Renal cortical epithelial cell (primary cell): ENCODE measurements at places on chromosomes 1 and 21. TPM values are rescaled to one million over a fixed set of nuclear protein-coding genes. Genes with fewer than 3 reads are reported as not detected.

GRCh38 chr1:226360106-226360746 lies 47.7 kb downstream of the PARP1 start:
- DNase-seq, result no peak

DNA sequence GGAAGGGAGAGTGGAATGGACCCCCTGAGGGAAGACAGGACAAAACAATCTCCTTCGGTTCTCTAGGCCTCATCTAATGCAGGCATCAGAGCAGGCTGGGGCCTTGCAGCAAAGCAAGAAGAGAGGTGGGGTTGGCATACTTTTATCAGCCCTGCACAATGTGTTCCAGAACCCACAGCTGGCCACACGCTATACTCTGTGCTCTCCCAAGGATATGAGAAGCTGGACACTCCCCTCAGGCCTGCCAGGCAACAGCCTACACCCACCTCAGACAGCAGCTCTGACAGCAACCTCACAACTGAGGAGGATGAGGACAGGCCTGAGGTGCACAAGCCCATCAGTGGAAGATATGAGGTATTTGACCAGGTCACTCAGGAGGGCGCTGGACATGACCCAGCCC lies 27.3 kb downstream of the LY9 start:
- DNase-seq, result no peak

DNA sequence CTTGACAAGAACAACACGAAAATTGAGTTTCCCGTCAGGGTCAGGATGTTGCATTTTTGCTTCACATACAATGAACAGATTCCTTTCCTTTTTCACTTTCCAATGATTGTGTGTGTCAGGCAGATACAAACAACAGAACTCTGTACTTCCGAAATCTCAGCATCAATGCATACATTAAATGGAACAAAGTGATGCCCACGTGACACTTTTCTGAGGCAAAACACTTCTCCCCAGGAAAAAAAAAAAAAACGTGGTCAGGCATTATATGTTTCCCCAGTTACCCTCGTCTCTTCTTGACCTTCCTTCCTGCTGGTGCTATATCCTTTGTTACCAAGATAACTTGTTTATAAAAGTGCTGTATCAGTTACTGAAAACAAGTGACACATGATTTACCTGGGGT lies 181.8 kb downstream of the ZNF281 start:
- DNase-seq, result no peak

- DNase-seq, result no peak
These were observed 284.1 kb downstream of the BACH1 start for GRCh38 chr21:29582855-29583254.

GRCh38 chr1:246302711-246303317 lies 204.3 kb downstream of the SMYD3 start:
- DNase-seq, result peak; percentile 7

GRCh38 chr1:42960566-42961311 lies 2.1 kb upstream of the SLC2A1 start:
- DNase-seq, result no peak

DNA sequence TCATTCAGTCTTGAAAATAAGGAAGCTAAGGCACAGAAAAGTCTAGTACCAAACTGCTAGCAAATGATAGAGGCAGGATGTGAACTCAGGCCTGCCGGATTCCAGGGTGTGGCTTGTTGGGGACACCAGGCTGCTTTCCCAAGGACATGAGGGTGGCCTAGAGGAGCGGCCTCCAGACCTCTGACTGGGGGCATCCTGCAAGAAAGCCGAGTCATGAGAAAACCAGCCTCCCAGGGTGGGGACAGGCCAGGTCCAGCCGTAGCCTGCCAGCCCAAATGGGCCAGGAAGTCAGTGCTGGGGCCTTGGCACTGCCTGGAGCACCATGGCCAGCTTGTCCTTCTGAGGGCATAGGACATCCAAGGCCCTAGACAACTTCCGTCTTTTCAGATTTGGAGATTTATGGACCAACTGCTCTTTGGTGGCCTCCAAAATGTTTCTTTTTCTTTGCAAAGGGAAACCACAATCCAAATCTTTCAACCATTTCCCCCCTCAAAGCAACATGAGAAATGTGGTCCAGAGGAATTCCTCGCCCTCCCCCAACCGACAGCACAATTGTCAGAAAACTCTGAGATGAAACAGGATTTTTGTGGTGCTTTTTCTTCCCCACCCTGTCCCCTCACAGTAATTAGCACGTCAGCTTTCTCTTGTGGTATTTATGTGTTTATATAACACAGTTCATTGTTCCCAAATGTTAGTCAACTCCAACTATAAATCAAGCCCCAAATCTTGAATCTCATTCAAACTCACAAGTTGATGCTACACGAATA lies 212.3 kb downstream of the KAZN start:
- no peak for DNase-seq

- DNase-seq, result no peak
These were observed 54.2 kb downstream of the JAK1 start for GRCh38 chr1:64912191-64912590.

- DNase-seq, result no peak
These were observed 28.0 kb downstream of the SLC37A1 start for GRCh38 chr21:42541618-42542017.

DNA sequence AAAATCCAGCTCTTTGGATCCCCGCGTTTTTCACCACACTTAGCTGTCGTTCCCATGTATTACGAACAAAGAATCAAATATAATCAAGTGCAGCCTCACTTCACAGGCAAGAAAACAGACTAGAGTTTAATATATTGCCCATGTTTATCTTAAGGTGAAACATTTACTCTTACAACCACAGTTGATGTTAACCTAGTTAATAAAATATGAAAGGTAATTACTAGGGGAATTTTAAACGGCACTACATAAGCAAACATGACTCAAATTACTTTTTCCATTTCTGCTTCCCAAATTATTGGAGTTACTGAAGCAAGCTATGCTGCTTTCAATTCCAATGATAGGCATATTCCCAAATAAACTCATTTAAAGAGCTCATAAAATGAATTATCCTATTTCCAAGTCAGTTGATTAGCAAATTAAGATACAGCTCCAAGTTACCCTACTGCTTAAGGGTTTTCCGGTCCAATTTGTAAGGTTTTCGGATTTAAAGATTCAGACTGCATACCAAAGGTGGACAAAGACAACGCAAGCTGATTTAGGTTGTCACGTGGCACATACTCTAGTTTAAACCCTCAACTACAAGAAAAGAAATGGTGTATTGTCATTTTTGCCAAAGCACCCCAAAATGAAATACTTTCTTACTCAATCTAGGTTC lies 5.9 kb downstream of the COX20 start:
- peak; percentile 89 for DNase-seq

- no peak for DNase-seq
These were observed 349.5 kb upstream of the VAMP3 start for GRCh38 chr1:7421471-7422075.

DNA sequence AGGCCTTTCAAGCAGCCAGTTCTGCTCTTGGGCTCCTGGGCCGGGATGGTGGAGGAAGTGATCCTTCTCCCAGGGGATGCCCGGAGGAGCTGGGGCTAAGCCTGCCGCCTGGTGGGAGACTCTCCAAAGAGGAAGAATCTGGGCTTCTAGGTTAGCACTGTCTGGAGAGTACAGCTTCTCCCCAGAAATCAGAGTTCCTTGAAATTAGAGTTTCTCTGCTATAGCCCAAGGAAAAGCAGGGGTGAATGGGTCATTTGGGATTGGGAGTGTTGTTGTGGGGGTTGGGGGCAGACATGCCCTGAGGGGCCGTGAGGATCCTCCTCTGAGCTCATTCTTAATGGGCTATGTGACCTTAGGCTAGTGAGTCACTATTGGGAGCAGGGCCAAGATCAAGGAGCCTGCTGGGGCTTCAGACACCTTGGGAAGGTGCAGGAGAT lies 6.5 kb downstream of the LGR6 start:
- DNase-seq, result peak; percentile 61

GRCh38 chr1:226535666-226536065 lies 12.9 kb upstream of the STUM start:
- no peak for DNase-seq

DNA sequence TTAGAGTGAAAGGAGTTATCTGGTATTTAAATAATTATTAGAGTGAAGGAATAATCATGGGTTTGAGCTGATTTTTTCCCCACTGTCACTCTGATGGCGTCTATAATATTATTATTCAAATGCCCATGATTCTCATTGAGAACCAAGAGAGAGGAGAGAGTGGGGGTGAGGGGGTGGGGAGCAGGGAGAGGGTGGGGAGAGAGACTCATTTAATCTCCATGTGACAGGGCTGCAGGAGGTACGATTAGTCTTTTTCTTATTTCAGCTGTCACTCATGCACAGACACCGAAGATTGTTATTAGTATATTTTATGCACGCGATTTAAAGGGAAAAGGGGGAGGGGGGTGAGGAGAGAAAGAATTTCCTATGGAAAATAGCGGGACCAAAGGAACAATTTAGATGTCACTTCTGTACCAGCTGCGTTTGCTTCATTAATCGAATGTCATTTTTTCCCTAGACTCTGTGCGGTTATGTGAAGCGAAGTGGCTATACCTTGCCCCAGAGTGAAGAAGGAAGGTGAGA lies 19.9 kb downstream of the PLXNA2 start:
- no peak for DNase-seq

DNA sequence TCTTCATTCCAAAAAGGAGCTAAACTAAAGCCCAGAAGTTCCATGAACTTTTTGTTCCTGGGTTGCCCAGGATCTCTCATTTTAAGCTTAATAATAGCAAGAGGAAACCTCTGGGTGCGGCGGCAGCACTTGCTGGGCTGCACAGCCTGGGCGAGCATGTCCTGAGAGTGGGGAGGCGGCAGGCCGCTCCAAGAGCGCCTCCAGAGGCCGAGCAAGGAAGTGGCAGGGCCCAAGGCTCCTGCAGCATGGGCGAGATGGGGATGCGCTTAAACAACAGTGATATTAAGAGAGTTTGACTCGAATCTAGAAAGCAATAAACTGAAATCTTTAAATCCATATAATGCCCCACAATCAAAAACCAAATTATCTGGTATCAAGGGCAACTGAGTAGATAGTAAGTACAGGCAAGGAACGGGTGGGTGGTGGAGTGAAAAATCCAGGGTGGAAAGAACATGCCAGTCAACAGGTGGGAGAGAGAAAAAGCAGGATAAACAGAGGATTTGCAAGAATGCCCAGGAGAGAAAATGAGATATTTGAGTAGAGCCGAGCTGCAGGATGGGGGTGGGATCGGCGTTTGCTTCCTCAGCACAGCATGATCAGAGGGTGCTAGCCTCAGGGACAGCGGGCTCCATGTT lies 14.1 kb upstream of the TNR start:
- peak; percentile 2 for DNase-seq

SPRR2B gene
- not detected in 2 replicates for total RNA-seq

DSCAM gene
- total RNA-seq, result not detected in 2 replicates

CYP4Z1 gene
- not detected in 2 replicates for total RNA-seq

PRDM16 gene
- total RNA-seq, result 0.94 TPM in 1 of 2 replicates, not detected in the other

SHE gene
- total RNA-seq, result 0.17 and 0.35 TPM in 2 replicates
